ENCODE measurements at places on chromosomes 6 and 20.
A peak's percentile ranks its signal among the peaks of the same experiment; 100 is the strongest.

DNA sequence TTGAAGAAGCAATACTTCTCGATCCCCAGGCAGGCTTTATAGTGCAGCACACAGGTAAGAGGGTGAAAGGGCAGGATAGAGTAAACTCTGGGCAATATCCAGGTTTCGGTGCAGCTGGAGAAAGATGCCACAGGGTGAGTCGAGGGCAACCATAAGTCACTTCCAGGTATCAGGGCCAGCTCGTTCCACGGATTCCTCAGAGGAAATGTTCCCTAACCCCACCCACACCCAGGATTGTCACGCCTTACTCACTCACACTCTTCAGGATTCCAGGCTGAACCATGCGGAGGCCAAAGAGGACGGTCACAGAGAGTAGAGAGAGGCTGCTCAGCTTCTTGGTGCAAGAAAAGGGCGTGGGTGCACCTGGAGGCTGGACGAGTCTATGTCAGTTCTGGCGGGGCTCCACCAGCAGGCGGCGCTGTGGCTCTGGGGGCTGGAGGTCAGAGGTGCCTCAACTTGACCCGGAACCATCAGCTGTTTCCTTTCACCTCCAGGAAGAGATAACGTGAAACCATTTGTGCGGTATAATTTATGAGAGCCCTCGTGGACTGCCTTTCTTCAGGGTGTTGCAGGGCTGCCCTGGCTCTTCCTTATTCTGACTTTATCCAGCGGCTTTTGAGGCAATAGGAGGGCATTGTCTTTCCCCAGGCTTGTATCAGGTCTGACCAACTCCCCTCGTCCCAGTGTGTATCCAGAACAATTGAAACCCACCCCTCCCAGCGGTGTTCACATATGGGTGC, 14.5 kb upstream of the WFDC12 start:
- peak; percentile 33 for DNase-seq

DNA sequence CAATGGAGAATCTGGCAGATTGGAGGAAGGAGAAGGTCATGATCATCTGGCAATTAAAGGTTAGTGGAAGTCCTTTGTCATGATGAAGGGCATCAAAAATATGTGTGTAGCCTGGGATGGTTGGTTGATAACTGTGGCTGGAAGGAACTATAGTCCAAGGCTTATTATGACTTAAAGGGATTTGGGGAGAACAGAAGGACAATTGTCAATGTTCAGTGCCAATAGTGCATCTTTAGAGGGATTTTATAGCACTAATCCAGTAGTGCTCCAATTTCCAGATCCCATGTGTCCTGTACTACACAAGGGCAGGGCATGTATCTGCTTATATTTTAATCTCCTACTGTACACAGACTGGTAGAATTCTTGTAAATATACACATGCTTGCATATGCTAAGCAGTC, 5.0 kb upstream of the ZBTB24 start:
- no peak for DNase-seq

GRCh38 chr6:90274451-90275030, 22.1 kb downstream of the BACH2 start:
- DNase-seq: no peak

DNA sequence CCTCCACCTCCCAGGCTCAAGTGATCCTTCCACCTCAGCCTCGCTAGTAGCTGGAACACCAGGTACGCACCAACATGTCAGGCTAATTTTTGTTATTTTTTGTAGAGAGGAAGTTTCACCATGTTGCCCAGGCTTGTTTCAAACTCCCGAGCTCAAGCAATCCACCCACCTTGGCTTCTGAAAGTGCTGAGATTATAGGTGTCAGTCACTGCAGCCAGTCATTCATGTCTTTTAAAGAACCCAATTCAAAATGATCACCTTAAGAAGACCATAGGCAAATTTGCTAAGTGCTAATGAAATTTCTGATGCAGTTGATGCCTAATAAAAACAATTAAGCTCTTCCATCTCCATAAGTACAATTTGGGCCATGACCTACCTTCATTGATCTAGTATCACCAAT, 2.6 kb upstream of the VNN2 start:
- no peak for DNase-seq

DNA sequence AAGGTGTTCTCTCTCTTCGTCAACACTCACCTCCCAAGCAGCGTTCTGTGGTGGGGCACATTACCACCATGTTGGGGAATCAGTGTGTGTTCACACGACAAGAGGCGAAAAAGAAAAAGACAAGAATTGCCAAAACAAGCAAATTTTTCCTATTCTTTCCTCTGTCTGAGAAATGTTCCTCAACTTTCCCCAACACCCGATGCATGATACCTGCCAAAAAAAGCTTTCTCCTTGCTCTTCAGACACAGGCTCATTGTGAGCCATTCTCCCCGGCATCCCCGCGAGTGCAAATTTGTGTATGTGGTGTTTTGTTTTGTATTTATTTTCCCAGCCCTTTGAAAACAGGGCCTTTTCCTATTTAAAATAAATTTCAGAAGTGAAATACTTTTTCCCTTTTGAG, 100.9 kb downstream of the JAG1 start:
- DNase-seq: no peak

DNA sequence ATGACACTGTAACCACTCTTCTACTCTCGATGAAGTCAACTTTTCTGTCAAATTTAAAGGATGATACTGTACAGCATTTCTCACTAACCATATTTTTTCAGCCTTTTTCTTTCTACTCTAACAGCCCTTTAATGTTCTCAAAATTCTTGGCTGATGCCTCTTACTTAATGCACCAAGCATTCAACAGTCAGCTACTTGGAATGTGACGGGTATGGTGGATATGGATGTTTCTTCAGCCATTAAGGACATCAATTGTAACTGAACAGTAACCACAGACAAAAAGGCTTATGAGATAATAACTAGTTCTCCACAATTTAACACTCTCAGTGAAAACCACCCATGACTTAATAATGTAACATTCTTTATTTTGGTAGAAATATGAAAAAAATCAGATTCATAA, 467.2 kb upstream of the ZNF337 start:
- no peak for DNase-seq

DNA sequence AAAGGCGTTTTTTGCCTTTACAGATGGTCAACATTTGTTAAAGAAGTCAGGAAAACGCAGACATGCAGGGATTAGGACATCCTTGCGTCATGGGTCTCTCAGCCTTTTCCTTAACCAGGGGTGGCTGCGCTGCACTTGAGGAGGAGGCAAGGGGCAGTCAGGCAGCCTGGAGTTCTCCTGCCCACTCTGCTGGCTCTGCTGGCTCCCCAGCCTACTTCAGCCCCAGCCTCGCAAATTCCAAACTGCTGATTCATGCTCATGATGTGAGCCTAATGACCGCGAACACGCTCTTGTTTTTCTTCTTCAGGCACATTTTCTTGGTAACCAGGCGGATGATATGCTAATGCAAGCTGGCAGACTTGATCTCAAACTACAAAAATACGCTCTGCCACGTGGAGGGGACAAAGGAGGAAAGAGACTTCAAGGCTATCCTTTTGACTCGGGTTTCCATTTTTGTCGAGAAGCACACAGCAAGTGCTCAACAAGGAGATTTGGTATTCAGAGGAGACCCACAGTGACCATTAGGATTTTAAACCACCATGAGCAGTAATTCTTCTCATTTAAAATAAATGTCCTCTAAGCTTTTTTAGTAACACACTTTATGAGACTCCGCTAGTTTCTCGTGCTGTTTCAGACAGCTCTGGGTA, 290.3 kb upstream of the STXBP5 start:
- peak; percentile 54 for DNase-seq

DNA sequence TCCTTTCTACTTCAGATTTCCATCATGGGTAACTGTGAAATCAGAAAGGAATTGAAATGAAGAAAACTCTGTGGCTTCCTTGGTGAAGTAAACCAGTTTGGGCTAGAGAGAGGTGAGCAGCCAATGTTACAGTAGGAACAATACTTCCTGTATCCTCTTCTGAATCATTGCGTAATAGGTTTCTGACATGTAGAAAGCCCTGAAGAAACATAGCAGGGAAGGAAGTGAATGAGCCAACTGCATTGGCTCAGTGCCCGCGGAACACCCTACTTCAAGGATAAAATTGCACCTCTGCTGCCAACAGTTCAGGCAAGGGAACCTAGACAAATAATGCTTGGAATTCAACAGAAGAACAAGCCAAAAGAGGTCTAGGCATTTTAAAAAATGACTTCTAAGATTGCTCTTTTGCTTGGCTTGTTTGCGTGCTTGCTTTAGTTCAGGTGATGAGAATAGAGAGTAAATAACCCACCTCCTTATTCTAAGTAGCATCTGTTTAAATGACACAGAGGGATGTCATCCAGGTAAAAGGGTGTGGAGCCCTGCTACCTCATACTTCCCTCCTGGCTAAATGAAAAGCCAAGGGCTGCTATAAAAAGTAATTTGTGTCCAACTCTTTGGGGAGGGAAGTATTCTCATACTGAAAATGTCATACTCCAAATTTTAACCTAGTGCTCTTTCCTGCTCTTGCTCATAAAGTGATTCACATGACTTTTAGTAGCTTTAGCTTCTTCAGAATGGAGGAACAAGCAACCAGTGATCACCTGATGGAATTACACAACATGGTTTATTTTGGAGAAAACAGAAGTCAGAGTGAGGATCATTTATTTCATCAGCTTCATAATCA, 30.0 kb upstream of the AKIRIN2 start:
- DNase-seq: peak; percentile 90

GRCh38 chr6:71886184-71887005, at the start of gene RIMS1:
TSS of gene RIMS1 (plus strand) at chr6:71886550. CDS start at chr6:71887024, 474 bp downstream.
- DNase-seq: peak; percentile 54

DNA sequence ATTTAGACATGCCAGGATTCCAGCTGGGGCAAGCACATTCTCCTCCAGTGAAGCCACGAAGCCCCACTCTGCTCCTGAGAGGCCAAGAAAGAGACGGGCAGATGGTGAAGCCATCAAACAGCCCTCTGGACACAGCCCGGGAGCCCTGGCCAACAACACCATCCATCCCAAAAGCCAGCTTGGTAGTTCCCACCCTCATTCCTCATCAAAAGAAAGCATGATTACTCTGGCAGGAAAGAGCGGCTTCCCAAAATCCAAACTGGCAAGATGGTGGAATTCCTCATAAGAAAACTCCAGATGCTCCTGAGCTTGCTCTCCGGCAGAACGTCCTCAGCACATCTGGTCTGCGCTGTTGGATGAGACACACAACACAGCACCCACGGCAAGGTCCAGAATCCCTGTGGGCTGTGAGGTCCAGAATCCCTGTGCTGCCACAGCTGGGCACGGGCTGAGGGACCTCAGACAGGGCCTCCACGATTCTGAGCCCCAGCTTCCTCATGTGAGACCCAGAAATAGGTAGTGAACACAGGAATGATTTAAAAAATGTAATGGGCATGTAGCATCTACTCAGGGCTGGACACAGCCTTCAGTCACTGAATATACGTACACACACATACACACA, 52.6 kb downstream of the THBS2 start:
- DNase-seq: no peak

- no peak for DNase-seq
Observed at GRCh38 chr6:72720464-72720863, 98.6 kb downstream of the KCNQ5 start.

GRCh38 chr6:33008944-33009861, at the start of gene HLA-DOA:
TSS of gene HLA-DOA (minus strand) at chr6:33009591.
- peak; percentile 22 for DNase-seq

DNA sequence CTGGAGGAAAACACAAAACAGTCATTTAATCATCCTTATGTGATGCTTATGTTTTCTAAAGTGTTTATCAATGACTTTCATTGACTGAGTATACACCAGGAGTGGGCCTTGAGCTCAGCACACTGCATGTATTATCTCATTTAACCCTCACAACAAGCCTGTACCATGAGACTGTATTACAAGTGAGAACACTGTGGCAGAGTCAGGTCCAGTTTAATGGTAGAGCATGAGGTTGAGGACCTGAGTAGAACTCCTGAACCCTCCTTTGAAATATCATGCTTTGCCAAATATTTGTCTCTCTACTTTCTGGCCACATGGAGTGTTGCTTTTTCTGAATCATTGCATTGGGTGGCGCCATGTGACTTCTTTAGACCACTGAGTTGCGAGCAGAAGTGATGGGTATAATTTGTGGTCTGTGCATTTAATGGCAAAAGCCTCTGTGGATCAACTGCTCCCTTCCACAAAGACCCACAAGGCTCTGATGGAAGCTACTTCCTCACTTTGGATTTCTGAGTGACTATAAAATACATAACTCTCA, 65.0 kb upstream of the SIRPG start:
- DNase-seq: no peak

- DNase-seq: no peak
Observed at GRCh38 chr20:22789676-22790075, 205.3 kb upstream of the FOXA2 start.

DNA sequence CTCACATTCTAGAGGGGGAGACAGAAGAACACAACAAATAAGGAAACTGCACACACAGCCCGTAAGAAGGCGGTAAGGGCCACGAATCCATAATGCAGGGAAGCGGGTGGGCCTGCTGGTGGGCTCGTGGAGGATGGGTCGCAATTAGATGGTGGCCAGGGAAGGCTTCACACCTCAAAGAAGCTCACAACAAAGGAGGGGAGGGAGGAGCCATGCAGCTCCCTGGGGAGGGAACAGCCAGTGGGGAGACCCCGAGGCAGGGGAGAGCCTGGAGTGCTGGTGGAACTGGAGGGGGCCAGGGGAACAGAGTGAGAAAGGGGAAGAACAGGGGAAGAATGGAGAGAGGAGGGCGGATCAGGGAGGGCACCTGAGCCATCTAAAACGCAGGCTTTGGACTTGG, 13.4 kb downstream of the SRC start:
- DNase-seq: no peak

Measured in heart left ventricle (tissue), 16 donors.